T-cell (primary cell): ENCODE measurements at places on chromosomes 1 and 21.

DNA sequence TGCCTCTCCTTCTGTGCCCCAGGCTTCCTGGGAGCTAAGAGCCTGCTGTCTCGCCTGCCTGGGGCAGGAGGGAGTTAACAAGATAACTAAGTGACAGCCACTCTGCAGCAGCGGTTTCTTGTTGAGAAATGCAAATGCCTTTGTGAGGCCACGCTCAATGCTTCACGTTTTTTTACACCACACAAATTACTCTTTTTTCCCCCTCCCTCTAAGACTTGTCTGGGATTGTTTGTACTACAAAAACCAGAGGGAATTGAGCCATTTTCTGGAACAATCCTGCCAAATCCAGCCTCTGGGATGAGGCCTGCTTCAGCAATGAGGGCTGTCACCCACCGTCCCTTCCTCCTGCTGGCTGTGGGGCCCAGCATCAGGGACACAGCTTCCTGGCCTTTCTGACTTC, 119.6 kb downstream of the ACTL8 start:
- DNase-seq, result no peak

DNA sequence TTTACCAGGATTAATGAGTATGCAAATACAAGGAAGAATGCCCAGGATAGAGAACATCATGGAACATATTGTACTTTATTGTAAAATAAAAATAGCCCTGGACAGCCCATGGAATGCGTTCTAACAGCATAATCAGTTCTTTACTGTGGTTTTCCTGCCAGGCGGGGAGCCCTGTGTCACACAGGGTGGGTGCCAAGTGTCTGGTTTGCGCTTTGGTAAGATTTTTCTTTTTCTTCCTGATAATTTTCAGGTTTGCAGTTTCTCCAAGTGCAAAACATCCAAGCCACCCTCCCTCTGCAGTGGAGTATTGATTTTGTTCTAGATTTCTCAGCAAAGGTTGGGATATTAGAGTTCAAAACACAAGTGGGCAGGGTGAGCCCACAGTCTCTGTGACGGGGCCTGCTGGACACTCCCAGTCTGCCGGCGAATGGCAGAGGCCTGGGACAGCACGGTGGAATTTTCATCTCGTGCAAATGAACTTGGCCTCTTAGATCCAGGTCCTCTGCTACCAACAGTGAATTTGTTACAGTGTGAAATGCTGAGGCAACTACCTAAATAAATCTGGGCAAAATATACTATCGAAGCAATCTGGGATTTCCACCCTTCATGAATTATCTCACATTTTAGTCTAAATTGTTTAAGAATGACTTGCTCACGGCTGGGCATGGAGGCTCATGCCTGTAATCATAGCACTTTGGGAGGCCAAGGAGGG, 15.6 kb upstream of the KCNJ15 start:
- DNase-seq, result no peak

- DNase-seq, result no peak
Measured at GRCh38 chr1:211420389-211420788, 71.6 kb downstream of the RD3 start.

GRCh38 chr1:117531222-117531621, 74.6 kb upstream of the TENT5C start:
- no peak for DNase-seq

- no peak for DNase-seq
Measured at GRCh38 chr21:45032977-45033710, 41.2 kb upstream of the ADARB1 start.

GRCh38 chr1:17248781-17249180, at the start of gene PADI3:
TSS of gene PADI3 (plus strand) at chr1:17249098. CDS start at chr1:17249138, 40 bp downstream.
- no peak for DNase-seq

GRCh38 chr1:228955691-228956090, 220.4 kb downstream of the RHOU start:
- DNase-seq, result no peak

DNA sequence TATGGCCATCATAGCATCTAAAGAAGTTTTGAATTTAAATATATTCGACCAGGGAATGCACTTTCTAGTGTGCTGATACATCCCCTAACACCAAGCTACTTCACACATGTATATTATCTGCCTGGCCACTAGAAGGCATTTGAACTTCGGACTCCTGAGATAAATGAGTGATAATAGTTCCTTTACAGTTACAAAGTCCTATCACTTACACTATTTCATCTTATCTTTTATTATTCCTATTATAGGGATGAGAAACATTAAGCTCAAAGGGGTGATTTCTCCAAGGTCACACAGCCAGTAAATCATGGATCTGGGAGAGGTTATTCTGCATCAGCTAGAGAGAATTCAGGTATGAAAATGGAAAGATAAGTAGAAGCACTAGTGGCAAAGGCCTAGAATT, 40.3 kb downstream of the GPATCH2 start:
- DNase-seq, result no peak

GRCh38 chr1:32142446-32143301, 34.8 kb downstream of the KPNA6 start:
- DNase-seq, result no peak

DNA sequence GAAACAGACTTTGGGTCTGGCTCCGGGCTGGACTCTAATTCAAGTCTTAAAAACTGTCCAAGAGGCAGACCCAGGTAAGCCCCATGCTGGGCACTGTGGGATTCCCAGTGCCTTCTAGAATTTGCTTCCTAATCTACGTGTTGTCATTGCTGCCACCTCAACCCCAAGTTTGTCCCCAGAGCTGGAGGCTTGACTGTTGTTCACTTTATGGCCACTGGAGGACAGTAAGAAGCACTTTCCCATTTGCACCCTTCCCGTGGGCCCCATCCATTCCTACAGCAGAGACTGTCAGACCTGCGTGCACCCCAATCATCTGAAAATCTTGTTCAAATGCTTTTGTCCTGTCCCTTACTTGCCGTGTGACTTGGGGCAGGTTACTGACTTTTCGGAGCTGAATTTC, 29.4 kb upstream of the VASH2 start:
- no peak for DNase-seq

GRCh38 chr1:182460550-182460951, 10.6 kb downstream of the RGSL1 start:
- DNase-seq, result no peak

DNA sequence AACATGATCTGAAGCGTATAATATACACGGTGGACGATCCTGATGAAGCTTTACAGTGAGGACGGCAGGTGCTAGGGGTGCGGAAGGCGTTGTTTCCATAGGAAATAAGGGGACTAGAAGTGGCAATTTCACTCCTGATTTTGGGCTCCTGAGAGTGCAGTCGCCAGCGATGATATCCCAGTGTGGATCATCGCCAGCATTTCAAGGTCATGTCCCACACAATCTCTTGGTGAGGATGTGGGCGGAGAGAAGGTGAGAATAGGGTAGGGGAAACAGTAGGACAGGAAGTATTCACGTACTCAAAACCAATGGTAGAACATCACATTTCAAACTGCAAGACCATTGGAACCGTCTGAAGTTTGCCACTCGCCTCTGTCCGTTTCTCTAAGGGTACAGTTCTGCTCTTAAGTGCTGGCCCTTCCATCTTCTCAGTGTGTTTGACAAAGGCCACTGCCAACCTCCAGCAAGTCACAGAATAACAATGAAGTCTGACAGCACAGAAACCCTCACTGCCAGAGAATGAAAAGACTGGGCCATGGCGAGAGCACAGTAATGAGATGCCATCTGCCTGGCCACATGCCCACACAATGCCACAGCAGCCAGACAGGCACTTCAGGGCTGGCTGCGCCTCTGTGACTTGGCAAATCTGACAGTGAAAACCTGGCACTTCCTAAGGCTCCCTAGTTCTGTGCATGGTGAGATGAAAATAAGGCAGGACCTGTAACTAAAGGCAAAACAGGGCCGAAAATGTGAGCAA, 27.9 kb downstream of the PCSK9 start:
- no peak for DNase-seq

GRCh38 chr1:189619682-189620332, 857.9 kb downstream of the BRINP3 start:
- no peak for DNase-seq

- no peak for DNase-seq
Measured at GRCh38 chr1:1550591-1551432, 10.4 kb upstream of the TMEM240 start.

DNA sequence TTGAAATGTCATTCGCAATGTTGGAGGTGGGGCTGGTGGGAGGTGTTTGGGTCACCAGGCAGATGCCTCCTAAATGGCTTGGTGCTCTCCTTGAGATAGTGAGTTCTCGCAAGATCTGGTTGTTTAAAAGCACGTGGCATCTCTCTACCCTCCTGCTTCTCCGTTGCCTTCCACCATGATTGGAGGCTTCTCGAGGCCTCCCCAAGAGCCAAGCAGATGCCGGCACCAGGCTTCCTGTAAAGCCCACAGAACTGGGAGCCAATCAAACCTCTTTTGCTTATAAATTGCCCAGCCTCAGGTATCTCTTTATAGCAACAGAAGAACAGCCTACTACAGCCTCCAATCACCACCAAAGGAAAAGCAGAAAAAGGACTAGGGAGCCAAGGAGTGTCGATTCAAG, 80.5 kb downstream of the PDE9A start:
- no peak for DNase-seq

DNA sequence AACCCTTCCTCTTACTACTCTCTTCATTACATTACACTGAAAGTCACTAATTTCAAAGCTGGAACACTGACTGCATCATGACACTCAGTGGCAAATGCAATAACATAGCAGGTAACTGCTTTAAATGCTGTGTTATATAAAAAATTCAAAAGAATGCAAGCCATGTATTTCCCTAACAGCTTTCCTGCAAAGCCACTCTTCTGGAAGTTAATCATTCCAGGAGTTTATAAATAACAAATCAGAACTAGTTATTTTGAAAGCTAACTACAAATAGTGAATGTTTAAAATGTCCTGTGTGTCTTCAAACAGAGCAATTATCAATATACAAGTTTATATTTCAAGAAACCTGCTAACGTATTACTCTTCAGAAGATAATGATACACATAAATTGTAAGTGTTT, 34.5 kb downstream of the DBT start:
- DNase-seq, result no peak

DNA sequence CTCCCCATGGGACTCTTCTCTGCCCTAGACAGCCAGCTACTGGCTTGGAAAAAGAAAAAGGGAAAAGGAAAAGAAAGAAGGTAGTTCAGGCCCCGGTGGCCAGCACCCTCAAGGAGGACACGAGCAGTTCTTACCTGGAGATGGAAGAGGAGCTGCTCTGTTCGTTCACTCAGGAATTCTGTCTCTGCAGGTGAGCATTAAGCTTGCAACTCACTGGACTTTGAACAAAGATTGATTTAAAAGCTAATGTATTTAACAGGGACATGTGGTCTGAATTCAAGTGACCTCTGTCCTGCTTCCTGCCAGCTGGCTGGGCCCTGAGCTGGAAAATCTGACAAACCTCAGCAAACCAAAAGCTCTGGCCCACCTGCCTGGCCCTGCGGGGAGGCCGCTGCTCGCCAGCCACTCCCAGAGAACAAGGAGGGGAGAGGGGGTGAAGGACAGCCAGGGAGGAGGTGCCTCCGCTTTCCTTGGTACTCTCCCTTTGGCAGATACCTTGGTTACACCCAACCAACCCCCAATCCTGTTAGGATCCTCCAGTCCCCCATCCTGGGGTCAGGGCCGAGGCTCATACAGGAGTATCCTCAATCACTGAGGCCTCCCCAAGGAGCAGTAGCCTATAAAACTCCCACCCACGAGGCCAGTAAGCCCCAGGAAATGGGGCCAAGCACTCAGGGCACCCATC, at the start of gene PDZK1:
TSS of gene PDZK1 (minus strand) at position 186 of the 685 bp plus-strand sequence. CDS start 19,347 bp downstream, outside the sequence.
- DNase-seq, result no peak

- no peak for DNase-seq
Measured at GRCh38 chr1:37851782-37852210, 7.6 kb downstream of the MTF1 start.

DNA sequence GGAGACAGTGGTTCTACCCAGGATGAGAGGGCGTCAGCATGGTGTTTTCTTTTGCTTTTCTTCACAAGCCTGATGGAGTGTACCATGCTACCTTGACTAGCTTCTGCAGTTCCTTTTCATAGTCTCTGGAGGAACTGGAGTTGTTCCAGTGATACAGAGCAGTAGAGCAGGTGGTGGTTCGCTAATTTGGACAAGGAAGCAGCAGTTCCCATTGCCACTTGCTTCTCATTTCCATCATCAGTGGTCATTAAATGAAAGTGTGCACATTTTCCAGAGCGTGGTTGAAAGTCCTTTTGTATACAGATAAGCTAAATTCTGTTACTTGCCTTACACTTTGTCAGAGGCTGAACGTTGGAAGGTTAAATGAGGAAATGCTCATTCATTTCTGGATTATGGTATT, 182.3 kb downstream of the C1orf21 start:
- DNase-seq, result no peak

GRCh38 chr1:185565302-185565701, 168.9 kb upstream of the HMCN1 start:
- no peak for DNase-seq

DNA sequence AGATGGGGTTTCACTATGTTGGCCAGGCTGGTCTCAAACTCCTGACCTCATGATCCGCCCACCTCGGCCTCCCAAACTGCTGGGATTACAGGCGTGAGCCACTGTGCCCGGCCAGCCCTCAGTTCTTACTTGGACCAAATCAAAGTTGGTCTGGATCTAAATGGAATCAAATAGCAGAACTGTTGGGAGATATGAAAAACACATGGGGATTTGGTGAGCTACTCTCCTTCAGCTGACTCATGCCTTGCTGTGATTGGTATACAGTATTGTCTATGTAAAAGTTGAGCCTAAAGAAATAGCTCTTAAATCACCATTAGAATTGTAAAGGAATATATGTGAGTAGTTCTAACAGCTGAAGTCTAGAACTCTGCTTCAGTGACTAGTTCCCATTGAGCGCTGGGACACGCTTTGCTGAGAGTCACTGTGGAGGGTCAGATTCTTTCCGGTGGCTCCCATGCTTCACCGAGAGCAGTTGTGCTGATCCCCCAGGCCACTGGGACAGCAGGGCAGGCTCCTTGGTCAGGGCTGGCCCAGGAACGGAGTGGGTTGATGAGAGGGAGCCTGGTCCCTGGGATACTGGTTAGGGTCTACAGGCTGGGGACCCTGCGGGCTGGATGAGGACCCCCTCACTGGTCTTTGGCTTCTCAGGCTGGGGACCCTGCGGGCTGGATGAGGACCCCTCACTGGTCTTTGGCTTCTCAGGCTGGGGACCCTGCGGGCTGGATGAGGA, 14.0 kb downstream of the PKNOX1 start:
- DNase-seq, result no peak

- no peak for DNase-seq
Measured at GRCh38 chr1:29626066-29626465, 389.7 kb downstream of the PTPRU start.

DNA sequence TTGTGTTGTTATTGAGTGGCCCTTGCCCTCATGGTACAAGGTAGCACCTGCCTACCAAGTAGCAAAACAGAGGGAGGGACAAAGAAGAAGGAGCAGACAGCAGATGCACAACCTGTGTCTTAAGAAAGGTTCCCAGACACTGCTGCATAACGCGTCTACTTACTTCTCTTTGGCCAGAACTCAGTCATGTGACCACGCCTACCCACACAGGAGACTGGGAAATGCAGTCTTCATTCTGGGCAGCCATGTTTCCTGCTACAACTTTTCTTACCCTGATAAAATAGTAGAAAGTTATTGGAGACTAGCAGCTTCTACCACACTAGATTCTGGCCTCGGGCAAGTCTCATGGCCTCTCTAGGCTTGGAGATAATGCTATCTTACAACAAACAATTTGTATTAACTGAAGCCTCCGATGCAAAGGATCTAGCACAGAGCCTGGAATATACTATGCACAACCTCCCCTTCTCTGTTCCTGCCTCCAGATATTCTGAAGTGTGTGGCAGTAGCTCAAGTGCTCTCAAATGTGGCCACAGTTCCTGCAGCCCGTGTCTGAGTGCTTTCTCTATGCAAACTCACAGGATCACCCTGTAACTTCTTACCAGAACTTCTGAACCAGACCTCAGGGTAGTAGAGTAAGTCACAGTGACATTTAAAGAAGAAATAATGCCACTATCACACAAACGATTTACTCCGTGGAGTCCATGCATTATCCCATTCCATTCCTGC, 34.1 kb upstream of the BTG2 start:
- peak; percentile 61 for DNase-seq
